ENCODE measurements at places on chromosomes 13 and 19.

- no peak for DNase-seq
These were observed 18.5 kb downstream of the EPSTI1 start for GRCh38 chr13:42973581-42973980.

- no peak for DNase-seq
These were observed 102.0 kb downstream of the FOXO1 start for GRCh38 chr13:40564342-40565001.

- no peak for DNase-seq
These were observed 137.0 kb downstream of the SLITRK6 start for GRCh38 chr13:85662186-85662585.

GRCh38 chr19:43224855-43225253, 19.4 kb upstream of the PSG4 start:
- DNase-seq = no peak

- no peak for DNase-seq
These were observed 15.2 kb upstream of the THSD1 start for GRCh38 chr13:52421216-52421615.

DNA sequence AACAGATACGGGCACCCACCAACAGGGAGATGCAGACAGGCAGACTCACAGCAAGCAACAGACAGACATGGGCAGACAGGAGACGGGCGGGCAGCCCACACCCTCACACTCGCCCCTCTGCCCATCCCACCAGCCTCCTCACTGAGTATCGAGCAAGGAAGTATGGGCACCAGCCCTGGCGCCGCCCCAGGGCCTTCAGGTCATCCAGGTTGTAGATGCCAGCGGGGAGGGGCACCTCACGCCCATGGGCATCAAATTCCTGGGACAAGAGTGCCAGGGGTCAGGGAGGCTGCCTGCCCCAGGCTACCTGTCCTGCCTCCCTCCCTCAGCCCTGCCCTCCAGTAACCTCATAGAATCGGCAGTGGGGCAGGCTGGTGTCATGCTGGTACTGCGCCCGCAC, 5.7 kb downstream of the ERCC2 start:
- no peak for DNase-seq

Data from Jurkat, Clone E6-1 (cell line).